Activated CD4-positive, CD25-positive, alpha-beta regulatory T cell treated with anti-CD3 and anti-CD28 coated beads, Interleukin-2, amount 50 U/mL, for 24 hours (primary cell): ENCODE measurements at places on chromosomes 11 and 22.
A peak's percentile ranks its signal among the peaks of the same experiment; 100 is the strongest.

DNA sequence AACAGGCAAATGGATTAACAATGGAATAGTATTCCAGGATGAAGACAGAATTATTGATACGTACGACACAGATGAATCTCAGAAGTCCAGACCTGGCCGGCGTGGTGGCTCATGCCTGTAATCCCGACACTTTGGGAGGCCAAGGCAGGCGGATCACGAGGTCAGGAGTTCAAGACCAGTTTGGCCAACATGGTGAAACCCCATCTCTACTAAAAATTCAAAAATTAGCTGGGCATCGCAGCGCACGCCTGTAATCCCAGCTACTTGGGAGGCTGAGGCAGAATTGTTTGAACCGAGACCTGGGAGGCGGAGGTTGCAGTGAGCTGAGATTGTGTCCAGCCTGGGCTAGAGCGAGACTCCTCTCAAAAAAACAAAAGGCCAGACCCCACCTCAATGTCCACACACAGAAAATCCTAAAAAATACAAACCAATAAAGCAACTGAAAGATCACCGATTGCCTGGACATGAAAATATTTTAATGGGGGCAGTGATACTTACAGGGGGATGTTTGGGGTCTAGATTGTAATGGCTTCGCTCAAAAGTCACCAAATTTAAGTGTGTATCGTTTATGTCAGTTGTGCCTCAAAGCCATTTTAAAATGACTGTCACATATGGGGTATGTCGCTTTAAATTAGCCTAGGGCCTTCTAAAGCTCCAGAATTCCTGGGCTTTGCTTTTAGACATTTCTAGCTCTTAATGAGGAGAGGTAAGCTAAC, 3.8 kb downstream of the RPS25 start:
- no peak for ATAC-seq

DNA sequence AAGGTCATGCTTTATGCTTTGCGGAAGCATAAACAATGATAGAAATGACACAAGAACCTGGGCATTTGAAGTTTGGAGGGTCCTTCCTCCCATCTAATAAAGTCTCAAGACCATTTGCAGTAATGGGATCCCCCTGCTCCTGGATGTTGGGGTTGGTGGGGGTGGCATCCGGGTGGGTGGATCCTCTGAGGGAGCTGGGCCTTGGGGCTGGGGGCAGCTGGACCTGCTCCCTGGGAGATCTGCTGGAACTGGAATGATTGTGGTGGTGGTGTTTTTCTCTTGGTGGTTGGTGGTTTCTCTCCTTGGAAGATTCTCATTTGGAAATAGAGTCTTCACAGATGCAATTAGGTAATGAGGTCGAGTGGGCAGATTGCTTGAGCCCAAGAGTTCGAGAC, 2.2 kb upstream of the NAP1L4 start:
- no peak for ATAC-seq

- no peak for ATAC-seq
Measured at GRCh38 chr22:19473578-19473977, 5.4 kb downstream of the UFD1 start.

DNA sequence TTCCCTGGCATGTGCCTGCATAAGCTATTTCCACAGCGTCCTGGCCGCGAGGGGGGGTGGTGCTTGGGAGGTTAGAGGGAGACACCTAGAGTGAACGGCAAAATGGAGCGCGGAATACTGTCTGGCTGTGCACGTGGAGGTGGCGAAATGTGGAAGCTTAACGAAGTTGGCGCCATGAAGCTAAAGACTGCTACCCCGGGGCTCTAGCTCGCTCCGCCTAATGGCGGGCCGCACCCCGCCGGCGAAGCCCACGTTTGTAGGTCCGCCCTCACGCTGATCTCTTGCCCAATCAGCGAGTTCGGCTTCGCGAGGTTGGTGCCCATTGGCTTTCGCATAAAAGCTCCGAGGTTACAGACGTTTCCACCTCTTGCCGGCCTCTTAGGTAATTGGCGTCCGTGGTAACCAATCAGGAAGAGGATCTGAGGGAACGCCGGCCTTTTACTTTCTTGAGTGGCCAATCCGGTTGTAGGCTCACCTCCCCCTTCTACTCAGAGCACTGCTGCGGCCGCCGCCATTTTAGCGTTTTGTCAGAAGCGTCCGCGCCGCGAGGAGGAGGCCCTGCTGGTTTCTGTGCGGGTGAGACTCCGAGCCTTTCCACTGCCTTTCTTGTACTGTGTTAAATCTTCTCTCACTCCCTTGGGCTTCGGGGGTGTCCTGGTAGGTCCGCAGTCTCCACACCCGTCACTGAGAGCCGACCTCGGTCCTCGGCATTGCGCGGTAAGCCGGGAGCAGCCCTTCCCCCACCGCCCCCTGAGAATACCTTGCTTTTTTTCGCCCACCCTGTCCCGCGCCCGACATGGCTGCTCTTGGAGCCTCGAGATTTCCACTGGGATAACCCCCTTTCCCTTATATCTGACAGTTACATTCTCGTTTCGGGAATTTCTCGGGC, at the start of gene RBM4:
Gene RBM4, plus strand, starts transcription at position 527 of the 889 bp plus-strand sequence. CDS start 1,009 bp downstream, outside the sequence.
- ATAC-seq: peak; percentile 94

- ATAC-seq: no peak
Measured at GRCh38 chr11:92808022-92808421, 161.4 kb upstream of the MTNR1B start.

GRCh38 chr11:11864332-11864731, 22.6 kb downstream of the USP47 start:
- ATAC-seq: no peak

DNA sequence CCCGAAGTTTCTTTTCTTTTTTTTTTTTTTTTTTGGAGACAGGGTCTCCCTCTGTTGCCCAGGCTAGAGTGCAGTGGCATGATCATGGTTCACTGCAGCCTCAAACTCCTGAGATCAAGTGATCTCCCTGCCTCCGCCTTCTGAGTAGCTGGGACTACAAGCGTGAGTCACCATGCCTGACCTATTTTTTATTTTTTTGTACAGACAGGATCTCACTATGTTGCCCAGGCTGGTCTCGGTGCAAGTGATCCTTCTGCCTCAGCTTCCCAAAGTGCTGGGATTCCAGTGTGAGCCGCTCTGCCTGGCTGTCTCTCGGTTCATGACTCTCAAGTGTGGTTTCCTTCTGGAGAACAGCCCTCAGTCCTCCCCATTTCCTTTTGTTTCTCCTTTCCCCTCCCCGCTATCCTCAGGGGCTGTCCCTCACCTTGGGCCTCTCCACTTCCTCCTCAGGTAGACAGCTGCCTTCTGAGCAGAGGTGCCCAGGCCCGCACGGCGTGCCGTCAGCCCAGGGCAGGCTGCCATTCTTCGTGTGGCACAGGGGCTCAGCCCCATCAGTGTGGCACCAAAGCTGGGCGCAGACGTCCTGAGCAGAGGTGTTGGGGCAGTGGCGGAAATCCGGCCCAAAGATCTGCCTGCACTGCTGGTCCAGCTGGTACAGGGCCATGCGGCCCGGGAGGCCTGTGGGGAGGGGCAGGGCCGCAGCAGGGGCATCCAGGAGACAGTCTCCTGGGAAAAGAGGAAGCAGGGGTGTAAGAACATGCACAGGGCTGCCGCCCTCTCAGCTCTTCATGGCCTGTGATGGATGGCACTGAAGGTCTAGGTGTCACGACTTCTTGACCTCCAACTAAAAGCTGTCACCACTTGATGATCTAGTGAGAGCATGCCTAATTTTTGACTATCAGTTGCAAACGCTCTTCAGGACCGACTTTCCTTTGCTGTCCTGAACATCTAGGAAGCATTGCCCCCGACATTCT, 14.0 kb downstream of the ADAMTS8 start:
- no peak for ATAC-seq

GRCh38 chr11:120645639-120646038, 134.1 kb downstream of the GRIK4 start:
- no peak for ATAC-seq

GRCh38 chr11:64036087-64037026, 626 bp downstream of the FLRT1 start:
- ATAC-seq: no peak

- ATAC-seq: peak; percentile 84
Measured at GRCh38 chr22:42202669-42203068, 67.8 kb downstream of the TCF20 start.

GRCh38 chr11:11347592-11347991, 5.5 kb downstream of the CSNK2A3 start:
- no peak for ATAC-seq

- ATAC-seq: peak; percentile 76
Measured at GRCh38 chr22:40463017-40463631, 92.7 kb downstream of the SGSM3 start.

GRCh38 chr11:67289226-67289650, at the start of gene ANKRD13D:
ANKRD13D (plus strand) TSS chr11:67289303; CDS start chr11:67289461, 158 bp downstream.
- ATAC-seq: no peak

DNA sequence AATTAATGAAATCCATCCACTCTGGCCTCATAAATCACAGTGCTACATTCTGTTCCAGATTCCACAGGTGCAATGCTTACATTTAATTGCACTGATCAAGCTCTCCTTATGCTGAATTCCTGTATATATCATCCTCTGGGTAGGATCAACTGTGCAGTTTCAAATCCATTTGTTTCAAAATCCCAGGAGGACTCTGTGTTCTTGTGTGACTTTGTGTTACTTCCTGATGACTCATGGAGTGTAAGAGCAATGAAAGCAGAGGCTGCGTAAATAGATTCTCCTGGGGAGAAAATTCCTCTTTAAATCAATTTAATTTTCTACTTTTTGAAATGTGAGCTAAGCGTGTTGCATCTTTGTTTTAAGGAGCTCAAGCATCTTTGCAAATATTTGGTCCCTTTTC, 752.7 kb downstream of the METTL15 start:
- ATAC-seq: no peak

DNA sequence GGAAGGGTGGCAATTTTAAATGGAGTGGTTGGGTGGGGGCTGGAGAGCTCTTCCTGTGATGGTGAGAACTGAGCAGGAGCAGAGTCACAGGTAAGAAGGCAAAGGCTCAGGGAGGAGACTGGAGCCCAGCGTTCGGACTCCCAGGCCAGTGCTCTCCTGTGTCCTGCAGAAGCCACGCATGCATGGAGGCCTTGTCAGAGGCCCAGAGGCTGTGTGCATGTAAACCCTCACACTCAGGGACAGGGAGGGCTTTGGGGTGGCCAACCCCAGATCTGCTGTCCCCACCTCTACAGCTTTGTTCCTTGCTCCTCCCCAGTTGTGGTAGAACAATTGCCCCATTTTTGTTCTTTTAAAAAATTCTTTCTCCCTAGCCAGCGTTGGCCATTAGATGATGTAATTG, 130.4 kb upstream of the PARVA start:
- ATAC-seq: no peak

GRCh38 chr22:27175021-27175838, 517.8 kb downstream of the MIAT start:
- no peak for ATAC-seq

GRCh38 chr11:36164506-36165250, 124.5 kb downstream of the COMMD9 start:
- ATAC-seq: no peak

- no peak for ATAC-seq
Measured at GRCh38 chr11:124644426-124645280, 22.0 kb downstream of the TBRG1 start.

DNA sequence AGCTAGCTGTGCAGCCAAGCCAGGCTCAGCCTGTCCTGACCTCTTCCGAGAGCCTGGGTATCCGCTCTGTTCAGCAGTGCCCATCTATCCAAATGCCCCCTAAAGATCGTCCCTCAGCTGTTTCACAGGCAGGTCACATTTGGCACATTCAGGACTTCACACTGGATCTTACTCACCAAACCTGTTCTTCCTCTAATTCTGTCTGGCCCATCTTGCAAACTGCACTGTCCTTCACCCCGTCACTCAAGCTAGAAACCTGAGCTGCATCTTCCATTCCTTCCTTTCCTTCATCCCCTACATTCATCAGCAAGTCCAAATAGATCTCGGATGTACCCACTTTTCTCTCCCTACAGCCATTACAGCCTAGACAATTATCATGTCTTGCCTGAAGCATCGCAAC, 60.7 kb upstream of the CSNK2A3 start:
- no peak for ATAC-seq

GRCh38 chr11:119602745-119603373, 126.1 kb downstream of the NECTIN1 start:
- ATAC-seq: no peak

GRCh38 chr11:121625777-121626506, 173.2 kb upstream of the SORL1-AS1 start:
- ATAC-seq: no peak

- no peak for ATAC-seq
Measured at GRCh38 chr11:12376259-12377081, 901 bp upstream of the PARVA start.

GRCh38 chr11:113705871-113706655, at the start of gene TMPRSS5:
TMPRSS5 (minus strand) TSS chr11:113706308; CDS start chr11:113706224, 84 bp downstream.
- no peak for ATAC-seq

GRCh38 chr22:32964411-32965057, 93.6 kb downstream of the SYN3 start:
- no peak for ATAC-seq

DNA sequence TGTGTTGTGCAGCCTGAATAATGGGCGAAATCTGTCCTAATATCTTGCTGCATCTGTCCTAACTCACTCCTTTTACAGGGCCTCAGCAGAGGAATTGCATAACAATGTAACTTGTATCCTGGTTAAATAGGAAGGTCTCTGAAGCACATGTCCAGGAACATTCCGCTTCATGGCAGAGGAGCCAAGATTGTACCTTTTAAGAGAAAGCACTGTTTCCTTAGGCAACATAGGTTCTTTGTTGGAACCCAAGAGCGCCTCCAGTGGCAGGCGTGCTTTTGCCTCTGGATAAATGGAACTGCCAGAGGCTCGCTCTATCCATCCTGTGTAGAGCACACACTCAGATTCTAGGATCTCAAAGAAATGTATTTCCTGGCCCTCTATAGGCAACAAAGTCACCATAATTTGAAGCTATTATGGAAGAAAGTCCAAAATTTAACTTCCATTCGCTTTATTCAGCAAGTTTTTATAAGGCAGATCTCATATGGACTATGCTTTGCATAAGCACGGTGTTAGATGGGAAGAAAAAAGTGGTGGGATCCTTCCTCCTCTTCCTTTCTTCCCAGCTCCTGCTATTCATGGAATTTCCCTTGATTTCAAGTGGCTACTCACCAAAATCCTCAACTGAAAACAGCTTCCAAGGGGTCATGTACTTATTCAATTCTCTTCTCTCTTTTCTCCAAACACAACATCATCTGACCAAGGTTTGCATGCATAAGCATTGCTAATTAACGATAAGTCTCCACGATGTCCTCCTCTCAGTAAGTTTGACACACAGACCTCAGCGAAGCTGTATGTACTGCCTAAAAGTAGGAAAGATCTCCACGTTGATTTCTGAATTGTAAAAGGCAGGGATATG, at the start of gene BLID:
Gene BLID, minus strand, starts transcription at position 692 of the 856 bp plus-strand sequence. Its CDS starts 293 bp downstream, at position 399.
- ATAC-seq: no peak

DNA sequence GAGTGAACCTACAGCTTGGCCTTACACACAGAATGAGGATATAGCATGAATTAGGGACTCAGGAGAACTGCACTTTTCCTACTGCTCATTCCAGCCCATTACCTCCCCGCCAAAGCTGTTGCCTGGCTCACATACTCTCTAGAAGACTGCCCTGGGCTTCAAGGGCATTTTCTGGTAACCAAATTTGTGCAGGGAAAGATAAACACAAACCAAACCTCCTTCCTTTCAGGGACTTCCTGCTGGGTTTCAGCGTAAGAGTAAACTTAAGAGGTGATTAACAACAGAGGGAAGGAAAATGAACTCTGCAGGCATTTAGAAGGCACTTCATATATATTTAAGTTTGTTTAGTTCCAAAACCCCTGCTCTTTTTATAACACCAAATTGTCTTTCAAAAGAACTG, 194.9 kb downstream of the SWAP70 start:
- ATAC-seq: no peak

- no peak for ATAC-seq
Measured at GRCh38 chr22:46012881-46013281, 35.9 kb upstream of the WNT7B start.

- ATAC-seq: no peak
Measured at GRCh38 chr11:5577101-5577500, 3.6 kb upstream of the OR52B6 start.

GRCh38 chr22:30167734-30168133, 78.8 kb downstream of the LIF start:
- ATAC-seq: peak; percentile 66
